Germinal center (tissue), 1 donor: ENCODE measurements at places on chromosomes 5 and 9.
A peak's percentile ranks its signal among the peaks of the same experiment; 100 is the strongest.

- DNase-seq = no peak
Measured at GRCh38 chr9:121550041-121550440, 50.4 kb upstream of the GGTA1 start.

DNA sequence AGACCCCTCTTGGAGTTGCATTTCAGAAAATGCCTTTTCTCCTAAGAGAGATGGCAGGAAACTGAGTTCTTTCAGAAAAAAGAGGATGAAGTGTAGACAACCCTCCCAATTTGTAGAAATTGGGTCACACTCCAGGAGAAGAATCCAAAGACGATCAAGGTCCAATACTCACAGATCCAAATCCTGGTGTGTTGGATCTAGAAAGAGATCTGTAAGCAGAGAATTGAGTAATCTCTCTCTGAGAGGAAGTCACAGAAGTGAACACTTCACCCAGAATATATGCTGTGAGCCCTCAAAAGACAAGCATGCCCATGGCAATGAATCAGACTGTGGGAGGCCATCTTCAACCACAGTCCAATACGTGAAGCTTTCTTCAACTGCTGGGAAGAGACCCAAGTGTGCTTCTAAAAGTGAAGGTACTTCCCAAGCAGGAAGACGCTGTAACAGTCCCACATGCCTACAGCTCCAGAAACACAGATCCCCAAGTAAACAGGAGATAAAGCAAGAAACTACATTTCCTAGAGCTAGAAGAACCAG, 182.7 kb downstream of the SMC2 start:
- no peak for DNase-seq

DNA sequence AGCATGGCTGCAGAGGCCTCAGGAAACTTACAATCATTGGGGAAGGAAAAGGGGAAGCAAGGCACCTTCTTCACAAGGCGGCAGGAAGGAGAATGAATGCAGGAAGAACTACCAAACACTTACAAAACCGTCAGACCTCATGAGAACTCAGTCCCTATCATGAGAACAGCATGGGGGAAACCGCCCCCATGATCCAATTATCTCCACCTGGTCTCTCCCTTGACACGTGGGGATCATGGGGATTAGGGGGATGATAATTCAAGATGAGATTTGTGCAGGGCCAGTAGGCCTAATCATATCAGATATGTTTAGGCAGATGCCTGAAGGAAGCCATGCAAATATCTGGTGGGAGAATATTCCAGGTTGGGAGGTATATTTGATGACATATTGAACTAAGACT, 1176.4 kb upstream of the CDH18 start:
- DNase-seq = no peak

DNA sequence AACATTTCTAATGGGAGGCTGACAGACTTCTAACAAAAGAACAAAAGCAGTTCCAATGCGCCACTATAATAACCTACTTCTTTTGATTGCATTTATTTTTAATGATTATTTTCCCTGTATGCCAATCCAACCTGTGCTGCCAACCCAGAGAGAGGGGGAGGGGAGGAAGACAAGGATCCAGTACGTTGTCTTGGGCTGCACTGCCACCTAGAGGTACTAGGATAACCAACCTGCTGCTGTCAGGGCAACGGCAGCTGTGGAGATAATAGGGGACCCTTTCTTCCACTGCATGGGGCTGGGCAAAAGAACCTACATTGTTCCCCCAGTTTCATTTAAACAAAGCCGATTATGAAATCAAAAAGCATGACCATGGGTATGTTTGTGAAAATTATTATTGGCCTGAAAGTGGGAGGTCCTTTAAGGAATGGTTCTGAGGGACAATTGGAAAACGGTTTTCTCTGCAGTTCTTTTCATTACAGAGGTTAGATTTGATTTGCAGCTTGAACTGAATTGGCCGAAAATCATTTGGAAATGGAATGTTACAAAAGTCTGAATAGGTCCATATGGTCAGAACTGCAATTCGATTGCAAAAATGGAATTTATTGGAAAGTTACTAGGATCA, 101.3 kb downstream of the RASEF start:
- peak; percentile 48 for DNase-seq

- no peak for DNase-seq
Measured at GRCh38 chr9:130408669-130409068, 36.1 kb upstream of the ASS1 start.

DNA sequence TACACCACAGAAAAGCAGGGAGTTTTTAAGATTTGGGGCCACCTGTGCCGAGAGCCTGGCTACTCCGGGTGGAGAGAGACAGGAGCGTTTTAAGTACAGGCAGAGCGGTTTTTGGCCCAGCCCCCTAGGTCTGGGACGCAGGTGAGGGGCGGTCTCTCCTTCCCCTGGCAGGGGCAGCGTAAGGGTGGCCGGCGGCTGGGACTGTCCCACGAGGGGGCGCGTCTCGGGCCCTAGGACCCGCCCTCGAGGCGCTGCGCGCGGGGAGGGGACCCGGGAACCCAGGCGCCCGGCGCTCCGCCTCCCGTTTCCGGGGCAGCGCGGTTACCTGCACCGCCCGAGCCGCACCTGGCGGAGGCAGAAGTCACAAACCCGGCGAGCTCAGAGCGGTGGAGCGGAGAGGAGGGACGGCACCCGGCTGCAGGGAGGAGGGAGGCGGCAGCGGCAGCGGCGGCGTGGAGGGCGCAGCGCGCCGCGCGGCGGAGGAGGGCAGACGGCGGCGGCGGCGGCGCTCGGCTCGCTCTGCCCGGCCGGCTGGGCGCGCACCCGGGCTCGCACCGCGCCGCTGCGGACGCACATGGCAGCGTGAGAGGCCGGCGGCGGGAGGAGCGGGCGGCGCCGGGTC, at the start of gene WWC1:
Gene WWC1, plus strand, starts transcription at position 304 of the 622 bp plus-strand sequence. CDS start 508 bp downstream, outside the sequence.
- DNase-seq = peak; percentile 84

DNA sequence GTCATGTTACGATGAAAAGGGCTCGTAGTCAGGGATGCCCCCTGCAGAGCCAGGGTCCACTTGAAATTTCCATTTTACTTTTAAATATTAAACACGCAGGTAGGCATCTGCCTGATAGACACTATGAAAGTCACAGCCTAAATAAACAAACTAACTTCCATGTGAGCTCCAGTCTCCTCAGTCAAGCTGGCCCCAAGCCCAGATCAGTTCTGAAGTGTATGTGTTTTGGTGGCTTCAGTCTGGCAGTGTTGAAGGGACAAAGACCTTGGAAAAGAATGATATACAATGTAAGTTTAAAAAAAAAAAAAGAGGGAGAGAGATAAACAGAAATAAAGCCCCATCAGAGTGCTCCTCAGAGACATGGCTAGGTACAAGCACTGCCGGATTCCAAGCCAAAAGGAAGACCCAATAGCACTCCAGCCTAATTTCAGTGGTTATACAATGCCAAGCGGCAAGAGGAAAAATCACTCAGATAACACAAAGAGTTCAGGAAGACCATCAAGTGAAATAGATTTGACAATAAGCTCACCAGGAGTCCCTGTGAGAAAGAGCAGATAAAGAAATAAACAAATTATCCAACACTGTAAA, 181.0 kb downstream of the BNC2 start:
- DNase-seq = no peak

DNA sequence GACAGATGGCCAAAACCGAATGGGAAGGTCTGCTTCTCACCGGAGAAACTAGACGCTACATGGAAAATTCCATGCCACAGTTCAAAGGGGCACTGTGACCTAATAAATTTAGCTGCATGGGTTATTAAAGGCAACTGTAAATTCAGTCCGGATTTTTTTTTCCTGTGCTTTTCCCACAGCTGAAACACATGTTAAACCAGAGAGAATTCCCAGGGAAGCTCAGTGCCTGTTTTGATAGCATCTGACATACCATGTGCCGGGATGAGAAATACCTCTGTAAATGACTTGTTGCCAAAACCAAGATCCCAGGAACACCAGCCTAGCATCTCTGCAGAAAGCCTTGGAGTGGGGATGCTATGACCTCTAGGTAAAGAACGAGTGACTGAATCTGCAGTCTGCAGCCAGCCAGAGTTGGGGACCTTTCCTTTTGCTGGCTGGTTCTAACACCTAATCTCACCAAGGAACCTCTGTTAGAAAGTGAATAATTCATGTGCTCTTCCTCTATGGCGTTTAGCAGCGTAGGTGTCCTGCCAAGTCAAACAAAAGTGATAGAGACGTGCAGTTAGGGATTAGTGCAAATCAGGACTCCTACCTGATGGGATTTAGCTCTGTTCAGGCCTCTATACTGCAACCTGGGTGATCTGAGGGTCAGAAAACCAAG, 77.9 kb downstream of the SLIT3 start:
- DNase-seq = no peak

GRCh38 chr5:156096259-156096658, 230.7 kb upstream of the SGCD start:
- DNase-seq = no peak

DNA sequence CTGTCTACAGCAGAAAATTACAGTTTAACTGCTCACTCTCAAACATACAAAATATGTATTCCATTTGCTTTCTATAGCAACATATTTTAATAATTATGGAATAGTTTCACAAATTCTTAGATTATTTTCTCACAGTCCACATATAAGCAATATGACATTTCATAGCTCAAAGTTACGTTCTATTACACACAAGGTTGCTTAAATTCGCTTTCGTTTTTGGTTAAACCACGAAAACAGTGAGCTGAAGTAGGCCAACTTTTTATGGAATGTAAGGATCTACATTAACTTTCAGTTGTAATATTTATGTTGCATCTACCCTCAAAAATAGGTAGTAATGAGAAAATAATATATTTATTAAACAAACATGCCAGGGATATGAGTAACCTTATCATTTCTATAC, 966.0 kb upstream of the ACO1 start:
- no peak for DNase-seq

- DNase-seq = no peak
Measured at GRCh38 chr9:676780-677438, 164.6 kb upstream of the DMRT1 start.

DNA sequence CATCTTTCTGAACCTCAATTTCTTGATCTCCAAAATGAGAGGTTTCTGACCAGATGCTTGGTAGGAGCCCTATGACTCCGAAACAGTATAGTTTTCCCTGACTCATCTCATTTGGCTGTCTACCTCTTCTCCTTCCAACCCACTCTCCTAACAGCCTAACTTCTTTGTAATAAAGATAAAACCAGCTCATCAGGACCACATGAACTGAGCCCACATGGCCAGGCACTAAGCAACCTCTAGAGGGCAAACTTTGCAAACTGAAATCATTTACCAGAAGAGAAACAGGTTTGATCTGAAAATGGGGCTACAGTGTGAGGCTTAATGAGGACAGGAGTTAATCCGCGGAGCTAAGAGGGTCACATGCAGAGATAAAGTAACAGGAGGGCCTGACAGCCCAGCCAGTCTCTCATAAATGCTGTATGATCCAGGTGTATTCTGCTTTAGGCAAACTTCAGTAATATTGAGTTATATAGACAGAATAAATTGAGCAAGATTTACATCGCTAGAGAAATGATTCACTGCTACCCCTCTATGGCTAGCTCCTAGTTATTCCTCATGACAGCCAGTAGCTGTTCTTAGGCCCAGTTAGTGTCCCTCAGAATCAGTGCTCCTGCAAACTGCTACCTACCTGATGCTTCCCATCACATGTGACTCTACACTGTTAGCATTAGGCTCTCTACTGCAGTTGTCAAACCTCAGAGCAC, 64.6 kb downstream of the ABCA1 start:
- peak; percentile 66 for DNase-seq

DNA sequence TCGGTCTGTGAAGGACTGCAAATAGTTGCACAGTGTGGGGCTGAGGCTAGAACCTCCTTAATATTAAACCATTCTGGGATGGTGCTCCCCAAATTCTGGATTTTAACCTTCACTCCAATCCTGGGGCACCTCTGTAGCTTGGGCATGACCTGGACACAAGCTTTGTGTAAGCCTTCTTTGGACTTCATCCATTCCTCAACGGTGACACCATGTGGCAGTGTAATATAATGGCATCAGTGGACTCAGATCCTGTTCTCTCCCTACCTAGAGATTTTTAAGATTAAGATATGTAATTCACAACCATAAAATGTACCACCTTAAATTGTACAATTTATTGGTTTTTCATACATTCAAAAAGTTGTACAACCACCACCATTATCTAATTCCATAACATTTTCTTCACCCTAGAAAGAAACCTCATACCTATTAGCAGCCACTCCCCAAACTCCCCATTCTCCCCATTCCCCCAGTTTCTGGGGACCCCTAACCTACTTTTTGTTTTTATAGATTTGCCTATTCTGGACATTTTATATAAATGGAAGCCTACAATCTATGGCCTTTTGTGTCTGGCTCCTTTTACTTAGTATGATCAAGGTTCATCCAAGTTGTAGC, 4.8 kb upstream of the PLGRKT start:
- peak; percentile 26 for DNase-seq

DNA sequence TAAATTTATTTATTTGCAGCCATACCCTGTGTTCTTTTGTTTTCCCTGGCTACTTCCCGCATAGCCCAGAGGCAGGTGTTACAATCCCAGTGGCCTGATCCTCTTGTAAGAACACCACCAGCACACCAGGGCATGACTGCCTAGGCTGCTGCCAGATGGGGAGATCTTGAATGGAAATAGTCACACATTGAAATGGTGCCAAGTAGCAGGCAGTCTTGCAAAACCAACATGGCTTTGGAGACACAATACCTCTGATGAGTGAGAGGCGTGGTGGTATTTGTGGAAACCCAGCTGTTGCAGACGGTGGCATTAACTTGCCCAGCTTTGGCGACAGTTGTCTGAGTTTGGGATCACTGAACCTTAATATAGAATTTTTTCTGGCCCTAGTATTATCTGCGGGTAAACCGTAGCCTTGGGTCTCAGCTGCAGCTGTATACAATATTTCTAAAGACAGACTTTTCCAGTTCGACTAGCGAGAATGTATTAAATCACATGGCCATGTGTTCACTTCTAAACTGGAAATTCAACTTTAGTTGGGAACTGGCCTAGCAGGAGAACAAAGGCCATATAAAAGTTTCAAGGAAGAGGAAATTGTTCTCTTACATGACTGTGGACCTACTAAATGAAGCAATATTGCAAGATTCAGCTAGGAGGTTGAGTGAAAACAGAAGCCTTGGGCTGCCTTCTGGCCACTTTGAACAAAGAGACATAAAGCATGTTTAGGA, 277.0 kb downstream of the SMARCA2 start:
- DNase-seq = no peak

DNA sequence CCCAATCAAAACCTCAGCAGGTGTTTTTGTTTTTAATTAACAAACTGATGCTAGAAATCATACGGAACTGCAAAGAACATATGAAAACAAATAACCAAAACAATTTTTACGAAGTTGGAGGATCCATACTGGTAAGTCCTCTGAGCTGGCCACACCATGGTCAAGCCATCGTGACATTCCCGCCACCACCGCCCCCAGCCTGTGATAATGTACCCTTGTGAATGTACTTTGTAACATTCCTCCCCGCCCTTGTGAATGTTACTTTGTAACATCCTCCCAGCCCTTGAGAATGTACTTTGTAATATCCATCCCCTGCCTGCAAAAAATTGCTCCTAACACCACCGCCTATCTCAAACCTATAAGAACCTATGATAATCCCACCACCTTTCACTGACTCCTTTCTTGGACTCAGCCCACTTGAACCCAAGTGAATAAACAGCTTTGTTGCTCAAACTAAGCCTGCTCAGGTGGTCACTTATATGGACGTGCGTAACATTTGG, 63.3 kb downstream of the RAPGEF6 start:
- DNase-seq = no peak
